Activated CD8-positive, alpha-beta memory T cell treated with anti-CD3 and anti-CD28 coated beads, Interleukin-2, amount 10 ng/mL, durations not matched to agents 7 days and 5 days (primary cell): ENCODE measurements at places on chromosomes 5 and 9.

DNA sequence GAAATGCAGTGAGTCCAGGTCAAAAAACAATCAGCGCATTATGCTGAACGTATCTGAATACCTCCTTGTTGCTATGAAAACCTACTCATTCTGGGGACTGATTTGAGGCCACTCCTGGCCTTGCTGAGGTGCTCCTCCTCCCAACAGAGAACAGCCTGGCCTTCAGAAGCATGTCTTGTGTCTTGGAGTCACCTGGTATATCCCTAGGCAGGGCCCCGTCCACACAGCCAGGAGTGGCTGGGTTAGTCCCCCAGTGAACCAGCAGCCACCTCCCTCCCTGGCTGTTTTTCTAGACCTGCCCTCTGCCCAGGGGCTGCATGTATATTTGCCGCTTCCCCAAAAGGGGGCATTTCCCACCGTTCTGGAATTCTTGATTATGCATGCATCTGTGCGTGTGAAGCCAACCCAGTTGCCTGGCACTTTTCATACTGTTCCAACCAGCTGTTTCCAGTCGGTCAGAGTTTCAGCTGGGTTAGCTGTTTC lies 99.2 kb upstream of the SPATA31C2 start:
- DNase-seq: no peak

DNA sequence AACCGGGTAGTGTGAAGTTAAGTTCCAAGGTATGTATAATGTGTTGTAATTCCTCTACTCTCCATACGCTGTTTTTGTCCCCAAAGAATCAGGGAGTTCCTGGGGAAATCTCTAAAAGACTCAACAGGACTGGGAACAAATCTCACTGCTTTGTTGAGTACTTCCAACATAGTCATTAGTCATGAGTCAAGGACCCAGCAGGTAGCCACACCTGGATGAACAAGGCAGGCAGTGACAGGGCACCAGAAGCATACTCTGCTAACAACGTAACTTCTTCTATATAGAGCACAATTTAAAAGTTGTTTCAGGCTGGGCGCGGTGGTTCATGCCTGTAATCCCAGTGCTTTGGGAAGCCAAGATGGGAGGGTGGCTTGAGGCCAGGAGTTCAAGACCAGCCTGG lies 126.8 kb downstream of the SLC1A3 start:
- no peak for DNase-seq

- no peak for DNase-seq
These were observed 245.7 kb upstream of the IRX2 start for GRCh38 chr5:2997179-2997578.

GRCh38 chr5:116130471-116130870 lies 45.6 kb downstream of the COMMD10 start:
- DNase-seq: no peak

DNA sequence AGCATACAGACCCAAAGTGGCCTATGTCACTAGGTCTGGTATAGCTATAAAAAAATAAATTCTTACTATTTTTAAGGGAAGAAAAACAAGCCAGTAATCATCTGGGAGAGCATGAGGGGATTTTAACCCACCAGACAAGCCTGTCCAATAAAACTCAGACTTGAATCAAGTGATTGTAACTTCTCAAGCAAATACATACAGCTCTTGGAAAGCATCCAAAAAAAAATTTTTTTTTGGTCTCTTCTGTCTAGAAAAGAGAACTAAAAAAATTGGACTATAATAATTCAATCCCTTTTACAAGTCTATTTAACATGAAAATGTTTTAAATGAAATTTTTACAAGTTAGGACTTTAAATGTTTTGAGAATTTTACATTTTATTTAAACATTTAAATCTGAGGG lies 61.7 kb downstream of the FBXL17 start:
- no peak for DNase-seq

DNA sequence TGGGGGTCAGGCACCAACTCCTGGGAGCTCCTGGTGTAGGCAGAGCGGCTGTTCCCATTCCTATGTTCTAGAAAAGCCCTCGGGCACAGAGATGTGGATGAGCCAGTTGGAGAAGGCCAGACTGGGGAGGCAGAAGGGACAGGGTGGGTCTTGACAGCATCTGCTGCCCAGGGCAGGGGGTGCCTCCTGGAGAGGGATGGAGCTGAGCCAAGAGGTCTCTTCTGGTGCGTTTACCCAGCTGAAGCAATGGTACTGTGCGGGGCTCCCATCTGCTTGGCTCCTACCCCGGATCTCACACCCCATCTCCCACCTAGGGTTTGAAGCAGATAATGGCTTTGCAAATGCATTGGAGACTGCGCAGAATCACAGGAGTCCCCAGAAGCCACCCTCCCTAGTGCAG lies 41.3 kb downstream of the SHB start:
- no peak for DNase-seq

- DNase-seq: peak; percentile 60
These were observed 13.5 kb downstream of the IL12B start for GRCh38 chr5:159316519-159317383.

DNA sequence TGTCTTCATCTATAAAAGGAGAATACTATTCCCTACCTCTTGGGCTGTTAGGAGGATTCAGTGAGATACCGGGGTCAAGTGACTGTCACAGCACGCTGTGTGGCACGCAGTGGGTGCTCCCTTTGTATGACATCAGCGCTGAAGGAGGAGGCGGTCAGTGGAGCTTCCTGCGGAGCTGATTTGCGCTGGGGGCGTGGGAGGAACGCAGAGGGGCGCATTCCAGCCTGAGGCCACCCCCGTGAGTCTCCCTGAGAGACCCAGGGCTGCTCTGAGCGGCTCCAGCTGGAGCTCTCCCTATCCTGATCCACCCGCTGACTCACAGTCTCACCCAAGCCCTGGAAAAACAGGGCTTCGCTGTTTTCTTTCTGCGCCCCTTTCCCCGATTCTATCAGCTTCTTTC lies 24.3 kb upstream of the NEURL1B start:
- DNase-seq: no peak

DNA sequence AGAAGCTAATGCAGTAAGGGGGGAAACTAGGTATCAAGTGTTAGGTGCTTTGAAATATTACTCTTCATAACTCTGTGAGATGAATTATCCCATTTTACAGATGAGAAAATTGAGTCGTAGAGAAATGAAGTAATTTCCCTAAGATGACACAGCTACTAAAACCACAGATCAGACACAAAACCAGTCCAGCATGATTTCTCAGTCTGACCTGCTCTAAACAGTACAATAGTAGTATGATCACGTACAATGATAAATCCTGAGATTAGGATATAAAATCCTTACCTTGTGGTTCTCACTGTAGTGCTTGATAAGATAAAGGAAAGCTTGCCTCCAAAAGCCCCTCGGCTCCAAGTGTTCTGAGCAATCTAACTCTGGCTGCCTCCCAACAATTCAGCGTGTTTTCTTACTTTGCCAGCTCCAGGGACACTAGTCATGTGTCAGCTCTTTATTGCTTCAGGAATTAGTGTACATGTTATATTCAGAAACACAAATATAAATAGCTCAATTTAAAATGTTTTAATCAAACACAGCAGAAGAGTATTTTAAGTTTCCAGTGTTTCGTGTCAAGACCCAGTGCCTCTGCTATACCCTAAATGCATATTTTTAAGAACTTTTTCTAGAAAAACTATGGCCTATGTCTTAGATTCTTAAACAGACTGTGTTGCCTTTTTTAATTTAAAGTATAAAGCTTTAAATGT lies 243.6 kb downstream of the DENND1A start:
- no peak for DNase-seq

DNA sequence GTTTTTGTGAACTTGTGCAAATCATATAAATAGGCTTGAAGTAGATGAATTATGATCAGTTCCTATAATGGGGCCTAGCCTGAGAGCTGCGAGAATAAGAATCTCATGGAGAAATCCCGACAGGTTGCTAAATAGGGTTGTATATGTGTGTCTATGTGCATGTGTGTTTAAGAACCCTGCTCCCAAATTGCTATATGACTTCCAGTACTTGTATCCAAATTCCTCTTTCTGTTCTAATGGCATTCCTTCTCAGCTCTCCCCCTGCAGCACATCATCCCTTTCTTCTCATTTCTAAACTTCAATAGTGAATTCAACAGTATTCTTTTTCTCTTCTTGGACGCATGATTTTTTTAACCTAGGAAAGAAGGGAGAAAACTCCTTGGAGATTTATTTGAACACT lies 277.2 kb downstream of the GAS1 start:
- no peak for DNase-seq

DNA sequence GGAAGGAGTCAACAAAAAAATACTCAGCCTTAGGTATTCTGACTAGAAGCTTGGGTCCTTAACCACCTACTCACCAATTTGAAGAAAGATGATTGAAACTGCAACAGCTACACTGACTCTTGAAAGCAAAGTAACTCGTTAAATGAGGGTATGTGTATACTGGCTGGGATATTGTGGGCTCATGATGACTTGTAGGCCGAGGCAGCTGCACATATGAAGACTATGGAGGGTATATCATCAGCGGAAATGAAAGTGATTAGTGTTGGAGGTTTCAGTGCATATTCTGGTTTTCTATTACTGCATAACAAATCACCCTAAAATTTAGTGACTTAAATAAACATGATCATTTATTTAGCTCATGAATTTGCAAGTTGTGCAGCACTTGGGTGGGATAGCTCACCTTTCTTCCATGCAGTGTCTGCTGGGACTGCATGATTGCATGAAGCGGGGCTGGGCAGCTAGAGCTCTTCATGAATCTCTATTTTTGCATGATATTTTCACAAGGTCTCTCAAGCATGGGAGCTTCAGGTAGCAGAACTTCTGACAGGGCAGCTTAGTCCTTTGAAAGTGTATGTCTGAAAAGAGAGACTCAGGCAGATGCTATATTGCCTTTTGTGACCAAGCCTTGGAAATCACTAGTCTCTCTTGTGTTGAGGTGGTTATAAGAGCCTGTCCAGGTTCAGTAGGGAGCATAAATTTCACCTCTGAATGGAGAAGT lies 96.1 kb upstream of the CDKN2B start:
- peak; percentile 65 for DNase-seq

- DNase-seq: no peak
These were observed 191.6 kb downstream of the PCSK5 start for GRCh38 chr9:76082057-76082456.

DNA sequence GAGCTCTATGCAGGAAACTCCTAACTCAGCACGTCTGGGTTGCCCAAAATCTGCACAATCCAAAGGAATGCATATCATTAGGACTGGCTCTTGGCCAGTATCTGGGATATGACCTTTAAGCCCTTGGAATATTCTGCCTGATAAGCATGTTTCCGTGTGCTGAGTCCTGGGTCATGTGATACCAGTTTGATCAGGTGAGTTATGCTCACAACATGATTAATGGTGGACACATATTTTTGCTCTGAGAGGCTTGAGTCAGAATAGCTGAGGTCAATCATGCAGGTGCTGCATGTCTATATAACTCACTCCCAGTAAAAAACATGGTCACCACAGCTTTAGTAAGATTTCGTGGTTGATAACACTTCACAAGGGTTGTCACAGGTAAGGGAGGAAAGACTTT lies 408.8 kb downstream of the YTHDC2 start:
- DNase-seq: no peak

GRCh38 chr5:169442913-169443784 lies 140.4 kb upstream of the SPDL1 start:
- no peak for DNase-seq

- DNase-seq: no peak
These were observed 76.3 kb downstream of the SCAI start for GRCh38 chr9:125066839-125067619.

DNA sequence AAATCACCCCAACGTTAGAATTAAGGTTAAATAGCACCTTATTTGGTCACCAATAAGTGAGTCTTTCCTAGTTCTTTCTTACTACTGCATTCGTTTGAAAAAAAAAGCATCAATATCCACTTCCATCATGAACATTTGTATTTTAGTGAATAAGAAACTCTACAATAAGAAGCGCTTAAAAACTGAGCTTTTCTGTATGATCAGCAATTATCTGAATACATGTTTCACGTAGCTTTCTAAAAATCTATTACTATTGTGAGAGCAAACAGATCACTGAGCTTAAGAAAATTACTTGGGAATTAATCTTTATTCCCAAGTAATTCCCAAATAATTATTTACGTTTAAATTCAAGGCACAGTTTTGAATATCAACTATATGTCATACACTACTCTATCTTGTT lies 32.5 kb downstream of the ZDHHC21 start:
- DNase-seq: no peak

DNA sequence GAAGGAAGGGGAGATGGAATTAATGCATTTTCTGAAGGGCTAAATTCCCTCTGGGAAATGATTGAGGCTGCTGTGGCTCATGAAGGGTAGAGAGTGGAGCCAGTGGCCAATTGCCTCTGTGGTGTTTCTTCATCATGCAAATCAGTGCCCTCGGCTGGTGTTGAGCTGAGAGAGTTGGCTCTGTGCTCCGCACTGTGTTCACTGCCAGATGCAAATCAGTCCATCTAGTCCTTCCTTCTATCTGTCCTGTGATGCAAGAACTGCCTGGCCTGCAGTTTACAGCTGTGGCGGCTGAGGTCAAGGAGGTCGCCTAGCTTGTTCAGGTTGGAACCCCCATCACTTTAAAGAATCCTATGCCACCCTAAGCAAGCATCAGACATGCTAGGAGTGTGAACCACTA lies 6.0 kb downstream of the TMEM171 start:
- DNase-seq: peak; percentile 16

DNA sequence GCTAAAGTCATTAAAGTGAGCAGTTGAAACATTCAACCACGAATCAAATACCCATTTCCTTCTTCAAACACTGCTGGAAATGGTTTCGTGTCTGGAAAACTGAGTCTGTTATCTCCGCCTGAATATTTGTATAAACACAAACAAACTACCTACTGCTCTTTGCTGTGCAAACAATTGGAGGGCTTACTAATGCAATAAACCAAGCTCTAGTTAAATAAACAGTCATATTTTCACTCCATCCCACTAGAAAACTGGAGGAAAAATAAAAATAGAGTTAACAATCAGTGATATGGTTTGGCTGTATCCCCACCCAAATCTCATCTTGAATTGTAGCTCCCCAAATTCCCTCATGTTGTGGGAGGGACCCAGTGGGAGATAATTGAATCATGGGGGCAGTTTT lies 397.6 kb downstream of the RASEF start:
- no peak for DNase-seq

GRCh38 chr9:121038362-121038761 lies 11.7 kb downstream of the C5 start:
- no peak for DNase-seq

DNA sequence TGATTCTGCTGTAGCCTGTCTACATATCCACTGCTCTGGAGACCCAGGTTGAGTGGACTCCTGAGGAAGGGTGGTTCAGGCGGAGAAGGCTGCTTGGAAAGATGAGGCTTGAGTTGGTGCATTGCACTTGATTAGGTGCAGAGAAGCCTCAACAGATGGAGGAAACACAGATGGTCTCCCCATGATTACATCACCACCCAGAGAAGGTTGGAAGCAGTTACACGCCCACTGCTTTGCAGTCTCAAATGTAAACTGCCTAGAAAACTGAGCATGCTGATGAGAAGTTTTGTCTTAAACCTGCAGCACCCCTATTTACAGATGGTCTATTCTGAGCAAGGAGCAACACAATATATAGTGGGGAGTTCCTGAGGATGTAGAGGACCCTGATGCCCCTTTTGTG lies 266.6 kb downstream of the PIK3R1 start:
- DNase-seq: no peak

GRCh38 chr5:139481122-139481533 lies 1.4 kb downstream of the STING1 start:
- DNase-seq: no peak
